ENCODE measurements at places on chromosomes 2 and 18.

DNA sequence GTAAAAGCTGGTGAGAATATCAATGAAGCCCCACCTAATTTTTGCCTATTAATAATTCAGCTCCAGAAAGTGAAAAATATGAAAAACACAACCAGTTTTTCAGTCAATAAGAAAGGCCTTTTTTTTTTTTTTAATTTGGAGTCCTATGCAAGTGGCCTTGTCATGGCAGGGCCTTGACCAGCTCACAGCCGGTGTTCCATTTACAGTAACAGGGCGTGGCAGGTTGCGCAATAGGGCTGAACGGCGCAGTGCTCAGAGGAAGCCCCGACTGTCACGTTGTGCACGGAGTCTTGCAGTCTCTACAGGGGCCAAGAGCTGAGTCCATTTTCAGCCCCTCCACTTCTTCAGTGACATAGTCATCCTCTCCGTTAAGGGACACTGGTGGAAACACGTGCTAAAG lies 184.1 kb upstream of the FN1 start:
- DNase-seq, result no peak

GRCh38 chr2:77479395-77479794 lies 42.8 kb downstream of the LRRTM4 start:
- DNase-seq, result no peak

GRCh38 chr2:36369716-36370115 lies 14.1 kb downstream of the CRIM1 start:
- DNase-seq, result no peak

DNA sequence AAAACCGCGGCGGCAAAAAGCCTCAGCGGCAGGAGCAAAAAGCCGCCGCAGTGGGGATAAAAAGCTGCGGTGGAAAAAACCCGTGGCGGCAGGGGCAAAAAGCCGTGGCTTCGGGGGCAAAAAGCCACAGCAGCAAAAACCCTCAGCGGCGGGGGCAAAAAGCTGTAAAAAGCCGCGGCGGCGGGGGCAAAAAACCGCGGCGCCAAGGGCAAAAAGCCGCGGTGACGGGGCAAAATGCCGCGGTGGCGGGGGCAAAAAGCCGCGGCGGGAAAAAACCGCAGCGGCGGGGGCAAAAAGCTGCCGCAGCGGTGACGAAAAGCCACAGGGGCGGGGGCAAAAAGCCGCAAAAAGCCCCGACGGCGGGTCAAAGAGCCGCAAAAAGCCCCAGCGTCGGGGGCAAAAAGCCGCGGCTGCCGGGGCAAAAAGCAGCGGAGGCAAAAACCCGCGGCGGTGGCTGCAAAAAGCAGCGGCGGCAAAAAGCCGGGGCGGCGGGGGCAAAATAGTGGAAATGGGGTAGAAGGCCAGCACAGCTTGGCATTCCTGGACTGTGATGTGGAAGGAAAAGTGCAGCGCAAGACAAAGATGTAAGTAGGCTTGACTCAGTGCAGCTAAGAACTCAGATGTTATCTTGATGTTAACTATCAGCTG lies 151.8 kb downstream of the ANKRD30BL start:
- DNase-seq, result no peak

Measured in T-helper 17 cell (primary cell).